KG1 (cell line): ENCODE measurements at places on chromosomes 1 and 21.
A peak's percentile ranks its signal among the peaks of the same experiment; 100 is the strongest.

- no peak for DNase-seq
Measured at GRCh38 chr1:215474940-215475339, 92.2 kb upstream of the KCTD3 start.

GRCh38 chr1:39214998-39215873 is 10.7 kb downstream of the MACF1 start:
- peak; percentile 75 for DNase-seq

GRCh38 chr1:52533713-52534112 is 19.2 kb downstream of the TUT4 start:
- no peak for DNase-seq

GRCh38 chr1:19361611-19362147 is 49.6 kb downstream of the SLC66A1 start:
- DNase-seq: no peak
